Stimulated activated CD4-positive, alpha-beta T cell treated with anti-CD3 and anti-CD28 coated beads, Interleukin-4, amount 100 ng/mL, for 24 hours (primary cell): ENCODE measurements at places on chromosomes 2 and 18.

DNA sequence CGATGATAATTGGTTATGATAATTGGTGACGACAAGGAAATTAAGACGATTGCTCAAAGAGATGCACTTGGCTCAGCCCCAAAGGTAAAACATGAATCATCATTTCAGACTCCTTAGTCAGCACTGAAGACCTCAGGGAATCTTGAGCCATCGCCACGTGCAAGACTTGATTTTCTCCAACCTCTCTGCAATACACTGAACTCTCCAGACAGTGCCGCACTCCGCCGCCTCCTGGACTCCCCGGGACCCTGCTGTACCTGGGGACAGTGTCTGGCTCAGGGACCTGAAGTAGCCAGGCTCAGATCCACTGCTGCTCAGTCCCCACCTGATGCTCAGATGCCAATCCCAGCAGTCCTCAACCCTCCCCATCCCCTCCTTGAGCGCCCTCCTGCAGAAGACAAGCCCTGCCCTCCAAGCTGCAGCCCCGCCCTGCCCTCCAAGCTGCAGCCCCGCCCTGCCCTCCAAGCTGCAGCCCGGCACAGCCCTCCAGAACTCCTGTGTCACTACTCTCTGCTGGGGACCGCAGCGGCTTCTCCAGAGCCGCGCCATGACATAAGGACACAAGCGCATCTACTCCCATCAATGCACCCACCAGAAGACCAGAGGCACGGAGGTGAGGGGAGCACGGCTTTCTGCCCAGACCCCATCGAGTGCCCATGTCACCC is 1.1 kb downstream of the TMEM18 start:
- DNase-seq, result peak; percentile 46

DNA sequence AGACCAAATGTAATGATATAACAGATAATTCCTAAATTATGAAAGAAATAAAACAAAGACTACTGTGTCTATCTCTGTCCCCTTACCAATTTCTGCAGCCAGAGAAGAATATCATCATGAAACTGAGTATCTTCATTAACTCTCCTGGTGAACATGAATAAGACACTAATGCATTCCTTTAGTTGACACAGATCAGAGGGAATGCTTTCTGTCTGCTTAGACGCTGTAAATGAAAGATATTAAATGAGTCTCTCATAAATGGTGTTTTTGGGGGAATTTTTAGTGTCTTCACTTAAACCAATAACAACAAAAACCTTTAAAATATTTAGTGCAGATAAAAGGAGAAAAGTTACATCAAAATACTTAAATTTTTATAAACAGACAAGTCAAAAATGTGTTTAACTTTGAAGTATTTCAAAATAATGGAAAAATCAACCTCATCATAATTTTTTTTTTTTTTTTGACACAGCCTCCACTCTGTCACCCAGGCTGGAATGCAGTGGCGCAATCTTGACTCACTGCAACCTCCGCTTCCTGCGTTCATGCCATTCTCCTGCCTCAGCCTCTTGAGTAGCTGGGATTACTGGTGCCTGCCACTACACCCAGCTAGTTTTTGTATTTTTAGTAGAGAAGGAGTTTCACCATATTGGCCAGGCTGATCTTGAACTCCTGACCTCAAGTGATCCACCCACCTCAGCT is 16.0 kb downstream of the EPG5 start:
- DNase-seq, result no peak

GRCh38 chr2:25558262-25558661 is 115.1 kb downstream of the DTNB start:
- peak; percentile 60 for DNase-seq

- no peak for DNase-seq
These were observed 102.1 kb downstream of the MEIS1 start for GRCh38 chr2:66536997-66537396.

DNA sequence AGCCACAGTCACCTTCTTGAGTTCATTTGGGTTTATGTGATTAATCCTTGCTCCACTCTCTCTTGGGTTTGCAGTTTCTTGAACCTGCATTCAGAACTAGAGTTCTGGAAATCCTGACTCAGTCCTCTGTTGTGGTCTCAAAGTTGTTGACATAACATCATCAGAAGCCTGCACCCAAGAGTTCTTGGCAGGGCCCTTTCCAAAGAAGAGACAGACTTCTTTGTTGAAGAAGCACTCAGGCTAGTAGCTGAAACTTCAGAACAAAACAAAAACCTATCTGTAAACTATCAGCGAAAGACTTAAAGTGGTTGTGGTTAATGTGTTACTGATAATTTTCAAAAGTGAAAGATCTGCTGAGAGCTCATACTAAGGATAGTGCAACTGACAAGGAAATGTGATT is 120.8 kb downstream of the FAM168B start:
- DNase-seq, result no peak

DNA sequence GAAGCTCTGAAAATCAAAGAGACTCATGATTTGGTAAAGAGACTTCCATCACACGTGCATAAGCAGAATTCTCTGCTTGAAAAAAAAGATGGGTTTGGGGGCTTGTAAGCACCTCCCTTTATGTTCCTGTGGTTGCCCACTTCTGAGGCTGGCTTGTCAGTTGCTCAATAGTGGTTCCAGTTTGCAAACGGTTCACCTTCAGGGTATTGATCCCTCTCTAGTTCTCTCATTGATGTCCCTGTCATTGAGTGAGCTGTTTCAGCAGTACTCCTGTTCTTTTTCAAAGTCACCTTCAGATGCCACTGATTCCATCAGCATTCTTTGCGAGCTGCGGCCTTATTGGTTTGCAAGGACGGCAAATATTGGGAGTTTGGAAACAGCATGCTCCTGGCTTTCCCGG is 17.1 kb upstream of the YWHAQ start:
- DNase-seq, result no peak

- DNase-seq, result no peak
These were observed 343.1 kb downstream of the CBLN2 start for GRCh38 chr18:72201032-72201431.

- DNase-seq, result no peak
These were observed 360.2 kb downstream of the FSIP2 start for GRCh38 chr2:186098821-186099220.

- no peak for DNase-seq
These were observed 56.8 kb upstream of the PEX13 start for GRCh38 chr2:60960706-60961105.

DNA sequence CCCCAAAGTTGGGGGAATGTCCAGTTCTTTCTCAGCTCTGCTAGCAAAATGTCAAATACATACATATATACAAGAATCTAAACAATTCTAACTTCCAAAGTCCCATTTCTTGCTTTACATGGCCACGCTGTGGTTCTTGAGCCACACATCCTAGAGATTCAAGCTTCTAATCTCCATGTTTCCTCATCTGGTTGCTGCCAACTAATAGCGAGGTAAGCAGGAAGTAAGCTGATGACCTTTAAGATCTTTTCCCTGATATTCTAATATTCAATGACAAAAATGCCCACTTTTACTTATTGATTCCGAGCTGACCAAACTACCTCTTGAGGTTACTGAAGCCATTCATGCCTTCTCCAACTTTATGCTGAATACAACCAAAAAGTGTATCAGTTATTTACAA is 3.3 kb downstream of the VPS54 start:
- DNase-seq, result no peak

GRCh38 chr2:63790491-63790890 is 51.2 kb upstream of the UGP2 start:
- DNase-seq, result no peak

GRCh38 chr2:230874876-230875275 is 10.1 kb downstream of the ITM2C start:
- DNase-seq, result no peak

DNA sequence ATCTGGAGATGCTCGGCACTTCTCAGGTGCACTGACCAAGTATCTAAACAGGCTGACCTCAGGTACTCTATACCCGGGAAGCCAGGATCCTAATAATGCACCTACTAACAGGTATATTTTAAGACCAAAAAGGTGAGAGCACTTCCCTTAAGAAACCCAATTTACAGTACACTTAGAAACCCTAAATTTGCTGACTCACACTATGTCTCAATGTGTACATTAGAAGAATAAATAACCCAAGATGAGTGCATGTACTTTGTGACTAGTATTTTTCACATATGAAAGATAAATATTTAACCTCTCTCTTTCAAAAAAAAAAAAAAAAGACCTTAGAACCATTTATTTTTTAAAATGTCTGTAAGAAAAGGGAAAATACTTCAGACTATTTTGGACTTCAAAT is 118.8 kb downstream of the ZNF516 start:
- DNase-seq, result no peak

DNA sequence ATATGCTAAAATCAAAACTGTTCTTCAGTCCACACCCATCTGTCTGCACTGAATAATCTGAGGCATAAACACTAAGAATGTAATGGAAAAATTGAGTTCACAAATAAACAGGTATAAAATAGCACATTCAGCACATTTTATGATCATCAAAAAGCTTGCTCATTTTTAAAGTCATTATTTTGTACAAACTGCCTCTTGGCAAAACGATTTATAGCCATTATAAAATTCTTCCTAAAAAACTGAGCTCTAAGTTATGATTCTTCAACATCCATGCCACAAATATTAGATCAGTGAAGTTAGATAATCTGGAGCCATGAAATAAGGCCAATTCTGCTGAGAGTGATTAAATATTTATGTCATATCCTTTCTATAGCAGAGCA is 233.5 kb downstream of the DYM start:
- no peak for DNase-seq

DNA sequence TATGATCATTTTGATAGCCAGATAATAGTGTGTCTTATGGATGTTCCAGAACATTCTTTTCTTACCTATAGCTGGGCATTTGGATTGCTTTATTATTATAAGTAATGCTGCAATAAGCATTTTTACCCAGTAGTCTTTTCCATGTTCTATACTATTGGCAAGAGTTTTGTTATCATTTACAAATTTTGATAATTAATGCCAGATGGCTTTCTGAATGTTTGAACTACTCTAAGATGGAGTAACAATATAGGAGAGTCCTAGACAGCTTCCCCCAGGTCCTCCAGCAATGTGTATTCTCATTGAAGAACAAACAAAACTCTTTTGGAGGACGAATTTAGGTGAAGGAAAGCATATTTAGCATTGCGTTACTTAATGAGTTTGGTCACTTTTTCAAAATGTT is 73.0 kb downstream of the INPP4A start:
- DNase-seq, result no peak

DNA sequence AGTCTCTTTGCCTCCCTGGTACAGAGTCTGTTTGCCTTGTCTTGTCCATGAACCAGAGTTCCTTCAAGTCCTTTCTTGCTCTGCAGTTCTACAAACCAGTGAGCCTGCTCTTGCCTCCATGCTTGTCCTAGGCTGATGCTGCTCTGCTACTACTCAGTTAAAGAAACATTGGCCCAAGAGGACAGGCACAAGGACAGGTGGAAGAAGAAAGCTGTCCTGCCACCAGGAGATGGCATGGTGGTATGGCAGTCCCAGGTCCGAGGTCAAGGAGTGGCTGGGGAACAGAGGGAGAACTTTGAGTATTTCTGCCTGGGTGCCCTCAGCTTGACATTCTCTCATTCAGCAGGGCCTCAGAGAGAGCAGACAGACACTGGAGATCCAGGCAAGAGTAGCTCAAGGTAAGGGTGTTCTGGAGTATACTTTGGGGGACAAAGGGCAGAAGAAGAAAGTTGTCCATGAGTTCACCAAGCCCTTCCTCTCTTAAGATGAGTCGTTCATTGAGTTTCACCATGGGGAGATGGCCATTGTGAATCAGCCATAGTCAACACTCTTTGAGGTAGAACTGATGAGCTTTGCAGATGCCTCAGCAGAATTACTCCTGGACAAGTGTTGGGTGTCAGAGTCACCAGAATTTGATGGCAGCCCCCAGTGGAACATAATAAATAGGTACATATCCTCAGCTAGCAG is 20.4 kb downstream of the TTC32 start:
- no peak for DNase-seq

- no peak for DNase-seq
These were observed 189.1 kb upstream of the ERBB4 start for GRCh38 chr2:212727751-212728150.

GRCh38 chr2:125630377-125630776 is 1025.6 kb upstream of the GYPC start:
- DNase-seq, result no peak

DNA sequence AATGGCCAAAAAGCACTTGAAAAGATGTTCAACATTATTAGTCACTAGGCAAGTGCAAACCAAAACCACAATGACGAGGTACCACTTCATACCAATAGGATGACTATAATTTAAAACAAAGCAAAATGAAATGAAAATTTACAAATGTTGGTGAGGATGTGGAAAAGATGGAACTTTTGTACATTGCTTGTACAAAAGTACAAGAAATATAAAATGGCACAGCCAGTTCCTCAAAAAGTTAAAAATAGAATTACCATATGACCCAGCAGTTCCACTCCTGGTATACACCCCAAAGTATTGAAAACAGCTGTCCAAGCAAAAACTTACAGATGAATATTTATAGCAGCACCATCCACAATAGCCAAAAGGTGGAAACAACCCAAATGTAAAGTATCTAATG is 107.8 kb upstream of the XPO1 start:
- no peak for DNase-seq

DNA sequence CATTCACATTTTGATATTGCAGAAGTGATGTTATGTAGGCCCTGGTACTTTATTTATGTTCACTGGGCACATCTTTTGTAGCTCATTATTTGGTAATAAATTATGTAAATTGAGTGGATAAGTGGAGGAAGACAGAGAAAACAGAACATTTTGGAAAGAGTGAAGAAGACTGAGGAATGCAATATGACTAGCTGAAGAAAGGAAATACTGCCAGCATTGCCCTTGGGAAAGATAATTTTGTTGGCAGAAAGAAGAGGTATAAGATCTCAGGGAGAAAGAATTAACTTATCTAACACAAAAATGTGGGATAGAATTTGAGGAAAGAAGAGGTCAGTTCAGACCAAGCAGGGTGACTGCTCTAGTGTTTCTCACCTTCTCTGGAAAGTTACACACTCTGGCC is 118.8 kb downstream of the TTC27 start:
- no peak for DNase-seq

GRCh38 chr2:72113847-72114692 is 33.6 kb downstream of the CYP26B1 start:
- DNase-seq, result no peak

DNA sequence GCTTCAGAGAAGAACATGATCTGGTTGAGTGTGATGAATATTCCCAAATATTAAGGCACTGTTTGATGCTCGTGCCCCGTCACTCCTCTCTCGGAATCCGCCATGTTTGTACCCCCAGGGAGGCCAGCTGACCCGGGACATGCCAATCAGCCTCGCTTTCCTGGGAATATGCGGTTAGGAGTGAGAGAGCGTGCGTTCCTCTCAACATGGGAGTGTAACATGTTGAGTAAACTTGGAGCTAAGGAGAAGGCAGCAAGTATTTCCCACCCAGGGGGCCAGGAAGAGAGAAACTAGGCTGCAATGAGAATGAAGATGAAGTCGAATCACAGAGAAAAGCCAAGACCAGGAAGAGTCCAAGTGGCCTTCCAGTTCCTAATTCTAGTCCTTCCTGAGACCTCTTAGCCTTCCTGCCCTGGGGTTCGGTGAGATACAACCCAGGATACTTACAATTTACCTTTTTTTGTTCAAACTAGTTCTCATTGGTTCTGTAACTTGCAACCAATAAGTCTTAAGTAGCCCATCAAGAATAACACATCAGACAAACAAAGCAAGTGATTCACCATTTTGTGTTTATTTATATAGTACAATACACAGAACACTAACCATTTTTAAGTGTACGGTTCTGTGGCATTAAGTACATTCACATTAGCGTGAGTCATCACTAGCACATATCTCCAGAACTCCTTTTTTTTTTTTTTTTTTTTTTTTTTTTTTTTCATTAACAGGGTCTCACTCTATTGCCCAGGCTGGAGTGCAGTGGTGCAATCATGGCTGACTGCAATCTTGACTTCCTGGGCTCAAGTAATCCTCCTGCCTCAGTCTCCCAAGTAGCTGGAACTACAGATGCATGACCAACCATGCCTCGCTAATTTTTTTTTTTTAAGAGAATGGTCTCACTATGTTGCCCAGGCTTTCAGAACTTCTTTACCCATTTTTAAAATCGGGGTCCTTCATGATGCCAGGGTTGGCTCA is 36.4 kb upstream of the SLC1A4 start:
- no peak for DNase-seq
